ENCODE measurements at places on chromosomes 3 and 15. TPM values are rescaled to one million over a fixed set of nuclear protein-coding genes. Genes with fewer than 3 reads are reported as not detected.

Gene SLC12A1
- total RNA-seq: 23.0 TPM

Gene ARGFX
- not detected for total RNA-seq

Gene C3orf49
- not detected for total RNA-seq

Gene SUSD5
- 1.6 TPM for total RNA-seq

Gene GOLGA8S
- total RNA-seq: 0.17 TPM

Gene GRK7
- not detected for total RNA-seq

Gene CIAO2A
- 99.6 TPM for total RNA-seq
